ENCODE measurements at places on chromosomes 6 and 20.

- DNase-seq, result no peak
Observed at GRCh38 chr6:141521440-141521839, 611.3 kb upstream of the GJE1 start.

DNA sequence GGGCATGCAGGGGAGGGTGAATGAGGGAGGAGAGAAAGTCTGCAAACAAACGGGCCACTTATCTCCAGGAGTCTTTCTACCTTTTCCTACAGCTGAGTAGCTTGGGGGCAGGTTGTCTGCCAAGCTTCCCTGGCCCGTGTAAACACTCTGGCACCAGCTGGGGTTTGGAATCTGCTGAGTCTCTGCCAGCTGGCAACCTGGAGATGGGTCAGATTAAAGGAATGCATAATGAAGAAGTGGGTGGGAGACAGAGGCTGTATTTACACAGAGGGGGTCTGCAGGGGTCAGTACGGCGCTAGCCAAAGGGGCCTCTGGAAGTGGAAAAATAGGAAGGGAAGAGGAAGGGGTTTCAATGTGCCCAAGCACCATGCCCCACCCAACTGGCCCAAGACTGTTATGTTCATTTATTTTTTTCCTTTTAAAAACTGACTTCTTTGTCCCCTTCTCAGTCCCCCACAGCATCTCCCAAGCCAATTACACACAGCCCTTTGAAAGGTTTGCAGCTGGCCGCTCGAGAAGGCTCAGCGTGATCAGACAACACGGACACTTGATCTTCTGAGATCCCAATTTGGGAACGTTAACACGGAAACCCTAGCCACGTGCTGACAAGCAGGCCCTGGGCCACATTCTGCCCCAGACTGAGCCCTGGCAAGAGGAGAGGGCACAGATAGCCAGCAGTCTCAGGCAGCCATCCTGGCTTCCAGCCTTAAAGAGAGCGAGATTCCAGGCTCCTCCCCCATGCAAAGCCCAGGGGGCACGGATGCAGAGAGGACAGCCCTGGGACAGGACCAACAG lies 25.2 kb downstream of the TRAM2 start:
- DNase-seq, result no peak

- DNase-seq, result no peak
Observed at GRCh38 chr6:22451962-22452361, 117.4 kb upstream of the HDGFL1 start.

GRCh38 chr20:47664068-47664437 lies 121.2 kb downstream of the SULF2 start:
- DNase-seq, result no peak

GRCh38 chr6:97497713-97498331 lies 214.8 kb upstream of the MMS22L start:
- peak; percentile 45 for DNase-seq

DNA sequence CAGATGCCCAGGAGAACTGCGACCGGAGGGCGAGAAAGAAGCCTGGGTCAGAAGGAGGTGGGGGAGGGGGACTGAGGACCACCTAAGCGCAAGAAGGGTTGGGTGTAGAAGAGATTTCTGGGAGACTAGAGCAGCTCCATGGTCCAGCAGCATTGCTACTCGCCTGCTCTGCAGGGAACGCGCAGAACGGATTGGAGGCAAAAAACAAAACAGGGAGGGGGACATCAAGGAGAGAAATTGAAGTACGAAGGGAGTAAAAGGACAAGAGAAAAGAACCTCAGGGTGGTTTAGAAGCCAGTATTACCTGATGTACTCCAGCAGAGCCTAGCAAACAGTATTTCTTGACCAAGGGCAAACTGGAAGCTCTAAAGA lies 537 bp upstream of the GABBR1 start:
- DNase-seq, result no peak

DNA sequence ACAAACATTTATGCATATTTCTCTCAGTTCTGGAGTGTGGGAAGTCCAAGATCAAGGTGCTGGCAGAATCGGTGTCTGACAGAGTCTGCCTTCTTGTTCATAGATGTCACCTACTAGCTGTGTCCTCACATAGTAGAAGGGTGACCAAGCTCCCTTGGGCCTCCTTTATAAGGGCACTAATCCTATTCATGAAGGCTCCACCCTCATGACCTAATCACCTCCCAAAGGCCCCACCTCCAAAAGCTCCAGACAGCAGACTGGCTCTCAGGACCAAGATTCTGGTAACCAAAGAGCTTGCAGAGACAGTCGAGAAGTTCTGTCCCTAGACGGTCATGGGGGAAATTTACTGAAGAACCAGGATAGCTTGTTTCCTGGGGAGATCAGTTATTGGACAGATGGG lies 139.1 kb downstream of the COL9A1 start:
- no peak for DNase-seq
